ENCODE measurements at places on chromosomes 13 and 19.
A peak's percentile ranks its signal among the peaks of the same experiment; 100 is the strongest.

- no peak for DNase-seq
Measured at GRCh38 chr19:19258589-19259338, 14.3 kb downstream of the TM6SF2 start.

DNA sequence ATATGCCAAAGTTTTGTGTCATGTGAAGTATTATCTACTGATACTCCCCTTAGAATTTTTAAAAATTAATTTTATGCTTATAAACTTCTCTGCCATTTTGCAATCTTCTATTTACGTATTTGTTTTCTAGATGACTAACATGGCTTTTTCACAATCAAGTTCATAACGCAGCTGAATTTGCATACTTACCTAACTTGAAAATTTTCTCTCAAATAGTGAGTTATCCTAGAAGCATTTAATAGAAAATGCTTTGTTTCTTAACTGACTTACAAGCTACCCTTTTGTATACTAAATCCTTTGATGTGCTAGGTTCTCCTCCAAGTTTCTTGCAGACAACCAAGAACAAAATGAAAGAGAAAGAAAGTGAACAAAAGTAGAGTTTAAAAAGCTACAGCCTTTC lies 683.5 kb downstream of the LIG4 start:
- no peak for DNase-seq

DNA sequence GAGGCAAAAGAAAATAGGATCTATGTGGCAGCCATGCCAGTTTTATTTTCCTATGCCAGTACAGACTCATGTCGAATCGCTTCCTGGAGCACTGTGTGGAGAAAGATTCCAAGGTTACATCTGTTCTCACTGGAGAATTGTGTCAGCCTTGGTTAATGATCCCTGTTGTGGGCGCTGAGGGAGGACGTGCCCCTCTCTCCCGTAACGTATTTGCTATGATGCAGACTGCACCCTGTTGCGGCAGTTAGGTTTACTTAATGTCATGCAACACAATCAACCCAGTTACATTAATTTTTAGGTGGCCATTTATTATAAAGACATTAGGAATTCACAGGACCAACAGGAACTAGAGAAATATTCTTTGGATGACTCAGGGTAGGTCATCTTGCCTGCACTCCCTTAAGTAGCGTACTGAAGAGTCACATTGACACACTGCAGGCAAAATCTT lies 892.9 kb downstream of the EFNB2 start:
- no peak for DNase-seq

- no peak for DNase-seq
Measured at GRCh38 chr13:93603043-93603442, 376.4 kb downstream of the GPC6 start.

DNA sequence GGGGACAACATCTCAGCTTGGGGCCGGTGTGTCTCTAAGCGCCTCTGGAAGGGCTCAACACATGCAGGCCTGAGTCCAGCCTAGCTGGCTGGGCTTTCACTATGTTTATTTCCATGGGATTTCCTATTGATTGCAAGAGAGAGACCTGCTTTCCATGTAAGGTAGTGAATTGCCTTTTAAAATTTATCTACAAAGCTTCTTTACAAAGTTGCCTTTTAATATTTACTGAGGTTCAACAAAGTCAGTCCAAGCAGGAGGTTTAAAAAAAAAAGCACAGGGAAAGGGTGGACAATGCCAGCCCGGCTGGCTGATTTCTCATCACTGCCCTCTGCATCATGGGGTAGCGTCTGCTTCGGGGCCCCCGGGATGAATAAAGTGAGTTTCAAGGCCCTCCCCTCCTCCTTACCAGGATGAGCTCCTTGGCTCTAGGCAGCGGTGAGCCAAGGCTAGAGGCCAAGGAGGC lies 15.8 kb downstream of the TLE2 start:
- DNase-seq, result no peak

GRCh38 chr13:43787518-43787891 lies 733 bp upstream of the ENOX1 start:
- DNase-seq, result no peak

- no peak for DNase-seq
Measured at GRCh38 chr13:111895896-111896821, 170.8 kb upstream of the SOX1 start.

DNA sequence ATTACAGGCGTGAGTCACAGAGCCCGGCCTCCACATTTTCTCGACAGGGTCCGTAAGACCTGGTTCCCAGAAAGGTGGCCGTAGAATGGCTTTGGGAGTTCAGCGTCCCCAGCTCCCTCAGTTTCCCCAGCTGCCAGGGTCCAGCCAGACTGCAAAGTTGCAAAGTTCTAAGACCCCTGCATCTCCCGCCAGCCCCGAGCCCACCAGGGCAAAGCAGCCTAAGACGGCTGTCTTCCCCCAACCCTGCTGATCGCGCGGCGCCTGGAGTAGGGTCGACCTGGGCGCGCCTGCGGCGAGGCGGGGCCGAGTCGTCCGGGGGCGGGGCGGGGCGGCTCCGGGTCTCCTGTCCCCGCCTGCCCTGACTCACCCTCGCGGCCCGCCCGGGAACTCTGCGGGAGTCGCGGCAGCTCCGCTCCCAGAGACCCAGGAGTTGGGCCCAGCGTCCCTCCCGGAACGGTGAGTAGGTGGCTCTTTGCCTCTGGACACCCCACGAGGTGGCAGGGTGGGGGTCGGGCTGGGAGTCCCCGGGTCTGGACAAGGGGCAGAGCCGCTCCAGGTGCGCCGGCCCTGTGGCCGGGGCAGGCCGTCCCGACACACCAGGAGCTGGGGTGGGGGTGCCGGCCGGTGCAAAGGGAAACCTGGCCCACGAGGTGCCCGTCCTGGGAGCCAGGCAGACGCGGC lies at the start of gene LRRC8E:
Gene LRRC8E, plus strand, starts transcription at position 366 of the 681 bp plus-strand sequence. CDS start 7,094 bp downstream, outside the sequence.
- no peak for DNase-seq

- no peak for DNase-seq
Measured at GRCh38 chr13:112229445-112229844, 146.7 kb upstream of the SPACA7 start.

GRCh38 chr19:51440846-51441409 lies 17.3 kb downstream of the SIGLEC8 start:
- DNase-seq, result peak; percentile 34

DNA sequence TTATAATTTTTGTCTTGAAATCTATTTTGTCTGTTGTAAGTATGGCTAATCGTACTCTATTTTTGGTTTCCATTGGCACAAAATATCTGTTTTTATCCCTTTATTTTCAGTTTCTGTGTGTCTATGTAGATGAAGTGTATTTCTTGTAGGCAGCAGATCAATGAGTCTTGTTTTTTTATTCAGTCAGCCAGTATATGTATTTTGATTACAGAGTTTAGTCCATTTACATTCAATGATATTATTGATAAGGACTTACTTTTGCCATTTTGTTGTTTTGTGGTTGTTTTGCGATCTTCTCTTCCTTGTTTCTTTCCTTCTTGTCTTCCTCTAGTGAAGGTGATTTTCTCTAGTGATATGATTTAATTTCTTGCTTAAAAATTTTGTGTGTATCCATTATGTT lies 336.3 kb upstream of the SPRY2 start:
- DNase-seq, result no peak

DNA sequence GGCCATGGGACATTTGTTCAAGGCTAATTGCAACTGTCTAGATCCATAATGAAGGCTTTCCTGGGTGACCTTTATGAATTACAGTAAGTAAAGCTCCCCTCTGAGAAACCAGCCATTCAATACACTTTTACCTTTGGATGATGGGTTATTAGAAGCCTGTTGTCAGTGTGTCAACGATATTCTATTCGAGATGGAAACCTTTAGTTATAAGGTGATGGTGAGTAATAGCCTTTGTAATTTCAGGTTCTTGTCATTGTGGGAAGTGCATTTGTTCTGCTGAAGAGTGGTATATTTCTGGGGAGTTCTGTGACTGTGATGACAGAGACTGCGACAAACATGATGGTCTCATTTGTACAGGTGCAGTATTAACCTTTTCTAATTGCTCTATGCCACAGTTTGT lies 261.7 kb downstream of the ITGBL1 start:
- DNase-seq, result no peak

GRCh38 chr19:32287811-32288227 lies 57.6 kb upstream of the ZNF507 start:
- DNase-seq, result no peak

DNA sequence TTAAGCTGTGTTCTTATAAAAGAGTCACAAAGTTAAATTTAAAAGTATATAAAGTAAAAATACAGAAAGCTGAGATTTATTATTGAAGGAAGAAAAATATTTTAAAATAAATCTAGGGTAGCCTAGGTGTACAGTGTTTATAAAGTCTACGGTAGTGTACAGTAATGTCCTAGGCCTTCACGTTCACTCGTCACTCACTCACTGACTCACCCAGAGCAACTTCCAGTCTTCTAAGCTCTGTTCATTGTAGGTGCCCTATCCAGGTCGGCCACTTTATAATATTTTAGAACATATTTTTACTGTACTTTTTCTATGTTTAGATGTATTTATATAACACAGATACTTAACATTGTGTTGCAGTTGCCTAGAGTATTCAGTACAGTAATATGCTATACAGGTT lies 47.4 kb downstream of the NDFIP2 start:
- no peak for DNase-seq

GRCh38 chr19:33071887-33072286 lies 7.2 kb upstream of the RHPN2 start:
- no peak for DNase-seq

GRCh38 chr19:8392017-8392591 lies 1.9 kb downstream of the RAB11B start:
- no peak for DNase-seq

- DNase-seq, result no peak
Measured at GRCh38 chr13:84653915-84654534, 771.8 kb upstream of the SLITRK1 start.

GRCh38 chr19:39843919-39844793 lies 2.0 kb downstream of the FBL start:
- DNase-seq, result no peak

DNA sequence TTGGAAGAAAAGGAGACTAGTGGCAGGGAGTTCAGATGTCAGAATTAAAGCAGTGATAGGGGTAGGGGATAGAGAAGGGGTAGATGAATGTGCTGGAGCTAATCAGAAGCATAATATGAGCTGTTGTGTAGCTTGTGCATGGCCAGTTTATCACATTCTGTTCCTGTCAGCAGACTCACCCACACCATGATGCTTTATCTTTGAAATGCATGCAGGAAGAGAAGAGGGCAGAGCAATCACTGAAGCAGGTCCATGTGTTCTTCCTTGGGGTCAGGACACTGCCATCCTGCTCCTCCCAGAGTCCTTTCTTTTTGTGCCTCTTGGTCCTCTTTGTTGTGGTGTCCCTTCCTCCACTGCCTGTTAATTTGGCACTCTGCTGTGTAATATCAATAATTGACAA lies 5.8 kb downstream of the CHAMP1 start:
- DNase-seq, result no peak

DNA sequence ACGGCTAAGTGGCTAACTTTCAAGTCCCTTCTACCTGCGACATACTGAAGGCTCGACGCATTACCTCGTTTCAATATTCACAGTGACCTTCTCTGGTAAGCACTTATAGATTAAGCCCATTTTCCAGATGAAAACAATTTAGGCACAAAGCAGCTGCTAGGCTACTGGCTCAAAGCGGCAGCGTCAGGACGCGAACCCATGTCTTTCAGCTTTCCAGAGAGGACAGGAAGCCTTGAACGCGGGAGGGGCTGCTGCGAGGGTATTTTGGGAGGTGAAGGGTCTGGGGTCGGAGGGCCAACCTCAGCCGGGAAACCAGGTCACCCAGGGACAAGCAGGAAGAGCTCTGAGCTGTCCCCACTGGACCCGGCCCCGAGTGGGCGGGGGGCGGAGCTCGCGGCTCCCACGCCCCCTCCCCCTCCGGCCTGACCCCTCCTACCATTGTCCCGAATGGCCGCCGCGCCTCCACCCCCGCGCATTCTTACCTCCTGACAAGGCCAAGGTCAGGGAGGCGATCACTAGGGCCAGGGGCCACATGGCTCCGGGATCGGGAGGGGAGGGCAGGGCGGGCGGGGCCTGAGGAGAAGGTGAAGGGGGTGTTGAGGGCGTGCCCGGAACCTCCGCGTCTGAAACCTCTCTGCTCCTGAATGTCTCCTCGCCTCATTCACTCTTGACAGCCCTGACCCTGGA lies at the start of gene KLK13:
Gene KLK13, minus strand, starts transcription at position 559 of the 687 bp plus-strand sequence. Its CDS starts 25 bp downstream, at position 534.
- no peak for DNase-seq

DNA sequence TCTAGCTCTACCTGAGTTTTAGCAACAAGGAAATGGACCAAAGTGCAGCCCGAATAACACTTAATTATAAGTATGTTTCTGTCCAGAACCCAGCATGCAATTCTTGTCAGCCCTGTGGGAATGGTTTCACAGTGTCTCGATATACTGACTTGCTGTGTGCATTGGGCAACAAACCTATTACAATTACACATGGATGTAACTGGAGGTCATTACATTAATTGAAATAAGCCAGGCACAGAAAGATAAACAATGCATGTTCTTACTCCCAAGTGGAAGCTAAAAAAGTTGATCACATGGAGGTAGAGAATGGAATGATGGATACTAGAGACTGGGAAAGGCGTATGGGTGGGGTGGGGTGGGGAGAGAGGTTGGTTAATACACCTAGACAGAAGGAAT lies 5.1 kb upstream of the CYP2S1 start:
- no peak for DNase-seq

DNA sequence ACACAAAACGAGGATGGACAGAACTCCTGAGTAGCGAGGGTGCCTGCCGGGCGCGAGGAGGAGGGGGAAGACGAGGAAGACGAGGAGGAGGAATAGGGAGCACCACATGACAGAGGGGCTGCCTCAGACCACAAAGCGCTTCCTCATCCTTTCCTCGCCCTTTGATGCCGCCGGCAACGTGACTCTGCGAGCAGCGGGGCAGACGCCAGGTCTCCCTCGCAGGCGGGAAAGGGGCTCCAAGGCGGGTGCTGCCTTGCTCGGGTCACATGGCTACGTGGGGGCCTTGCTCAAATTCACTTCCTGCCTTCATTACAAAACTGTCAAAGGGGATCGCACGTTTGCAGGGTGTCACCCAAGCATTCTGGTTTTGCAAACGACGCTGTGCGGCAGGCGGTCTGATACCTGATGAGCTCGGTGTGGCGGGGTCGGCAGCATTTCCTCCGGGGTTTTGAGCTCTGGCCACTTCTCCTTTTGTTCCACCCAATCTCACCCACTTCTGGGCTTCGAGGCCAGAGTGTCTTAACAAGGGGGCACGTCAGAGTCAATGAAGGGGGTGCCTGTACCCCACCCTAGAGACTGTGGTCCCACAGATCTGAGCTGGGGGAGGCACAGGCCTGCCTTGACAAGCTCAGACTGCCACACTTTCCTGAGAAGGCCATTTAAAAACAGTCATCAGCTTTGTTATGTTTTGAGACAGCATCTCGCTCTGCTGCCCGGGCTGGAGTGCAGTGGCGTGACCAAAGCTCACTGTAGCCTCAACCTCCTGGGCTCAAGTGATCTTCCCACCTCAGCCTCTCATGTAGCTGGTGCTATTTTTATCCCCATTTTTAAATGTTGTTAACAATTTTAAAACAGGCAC lies 14.9 kb downstream of the MAP2K2 start:
- no peak for DNase-seq

- no peak for DNase-seq
Measured at GRCh38 chr13:50891206-50891605, 18.4 kb upstream of the RNASEH2B start.

GRCh38 chr13:47112205-47112902 lies 215.5 kb upstream of the HTR2A start:
- DNase-seq, result no peak

Data from stimulated activated CD4-positive, alpha-beta T cell treated with anti-CD3 and anti-CD28 coated beads, Interleukin-1b, Interleukin-23, amount 100 ng/mL, for 1 hour (primary cell).